Renal cortex interstitium (tissue), 15 donors: ENCODE measurements at places on chromosomes 12 and 14. TPM values are rescaled to one million over a fixed set of nuclear protein-coding genes. Genes with fewer than 3 reads are reported as not detected.

DNA sequence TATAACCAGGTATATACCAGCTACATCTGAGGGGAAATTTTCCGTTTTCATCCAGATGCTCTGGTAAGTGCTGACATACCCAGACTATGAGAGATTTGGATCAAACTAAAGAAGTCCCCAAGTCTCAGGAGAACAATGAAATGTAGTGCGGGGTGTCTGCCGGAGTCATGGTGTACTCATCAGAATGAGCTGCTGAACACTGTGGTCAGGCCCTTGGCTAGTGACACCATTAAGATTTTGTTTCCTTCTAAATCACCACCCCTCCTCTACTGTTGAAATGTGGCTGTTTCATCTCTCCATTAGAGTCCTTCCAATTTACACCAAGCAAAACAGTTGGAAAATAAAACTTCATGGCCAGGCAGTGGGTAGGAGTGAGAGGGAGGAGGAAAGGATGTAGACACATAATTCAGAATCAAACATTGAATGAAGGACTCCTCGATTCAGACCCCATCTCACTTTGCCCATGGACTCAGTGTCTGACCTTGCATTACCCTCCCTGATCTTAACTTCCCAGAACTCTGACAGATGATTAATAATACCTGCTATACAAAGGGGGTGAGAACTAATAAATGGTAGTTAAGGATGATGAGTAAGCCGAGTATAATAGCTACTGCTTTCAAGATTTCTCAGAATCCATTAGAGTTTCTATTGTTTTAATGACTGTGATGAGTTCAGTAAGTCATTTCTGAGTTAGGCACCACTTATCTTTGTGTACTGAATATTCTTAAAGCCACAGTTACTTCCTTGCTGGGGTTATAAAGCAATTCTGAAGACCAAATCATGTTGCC is 127.4 kb downstream of the CRADD start:
- no peak for DNase-seq

- DNase-seq: no peak
These were observed 87.6 kb upstream of the HIF1A start for GRCh38 chr14:61607570-61608244.

DNA sequence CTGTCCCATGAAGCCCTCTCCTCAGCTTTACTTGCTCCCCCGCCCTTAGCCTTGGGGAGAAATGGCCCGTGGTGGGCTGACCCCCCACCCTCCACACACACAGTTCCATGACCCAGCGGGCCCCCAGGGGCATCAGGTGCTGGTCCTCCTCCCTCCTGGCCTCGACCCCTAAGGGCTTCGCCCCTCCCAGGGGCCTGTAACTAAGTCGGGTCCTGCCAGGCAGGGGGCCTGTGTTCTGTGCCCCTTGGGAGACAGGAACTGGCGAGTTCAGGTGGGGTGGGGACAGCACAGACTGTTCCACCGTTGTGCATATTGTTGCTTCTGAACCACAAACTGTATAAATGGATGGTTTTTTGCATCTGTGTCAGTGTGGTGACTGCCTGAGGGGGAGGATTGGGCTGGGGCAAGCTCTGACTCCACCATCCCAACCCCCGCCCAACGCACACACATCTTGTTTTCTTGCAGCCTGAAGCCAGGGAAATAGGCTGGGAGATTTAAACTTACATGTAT is 8.8 kb downstream of the TAMALIN start:
- no peak for DNase-seq

NUP107 gene
- polyA plus RNA-seq: 88.5 TPM

DNA sequence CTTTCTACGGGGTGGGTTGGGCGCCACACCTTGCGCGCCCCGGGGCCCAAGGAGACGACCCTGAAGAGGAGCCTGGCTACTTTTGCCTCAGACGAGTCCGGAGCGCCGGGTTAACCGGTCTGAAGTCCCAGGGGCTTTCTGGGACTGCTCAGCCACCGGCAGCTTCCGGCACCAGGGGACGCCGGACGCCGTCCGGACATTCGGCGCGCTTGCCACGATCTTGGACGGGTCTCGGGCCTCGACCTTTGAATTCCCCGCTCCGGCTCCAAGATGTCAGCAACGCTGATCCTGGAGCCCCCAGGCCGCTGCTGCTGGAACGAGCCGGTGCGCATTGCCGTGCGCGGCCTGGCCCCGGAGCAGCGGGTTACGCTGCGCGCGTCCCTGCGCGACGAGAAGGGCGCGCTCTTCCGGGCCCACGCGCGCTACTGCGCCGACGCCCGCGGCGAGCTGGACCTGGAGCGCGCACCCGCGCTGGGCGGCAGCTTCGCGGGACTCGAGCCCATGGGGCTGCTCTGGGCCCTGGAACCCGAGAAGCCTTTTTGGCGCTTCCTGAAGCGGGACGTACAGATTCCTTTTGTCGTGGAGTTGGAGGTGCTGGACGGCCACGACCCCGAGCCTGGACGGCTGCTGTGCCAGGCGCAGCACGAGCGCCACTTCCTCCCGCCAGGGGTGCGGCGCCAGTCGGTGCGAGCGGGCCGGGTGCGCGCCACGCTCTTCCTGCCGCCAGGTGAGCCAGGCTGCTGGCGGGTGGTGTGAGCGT is at the start of gene ACOT4:
Gene ACOT4, plus strand, starts transcription at position 184 of the 760 bp plus-strand sequence. Its CDS starts 87 bp downstream, at position 271.
- peak; percentile 44 for DNase-seq

DNA sequence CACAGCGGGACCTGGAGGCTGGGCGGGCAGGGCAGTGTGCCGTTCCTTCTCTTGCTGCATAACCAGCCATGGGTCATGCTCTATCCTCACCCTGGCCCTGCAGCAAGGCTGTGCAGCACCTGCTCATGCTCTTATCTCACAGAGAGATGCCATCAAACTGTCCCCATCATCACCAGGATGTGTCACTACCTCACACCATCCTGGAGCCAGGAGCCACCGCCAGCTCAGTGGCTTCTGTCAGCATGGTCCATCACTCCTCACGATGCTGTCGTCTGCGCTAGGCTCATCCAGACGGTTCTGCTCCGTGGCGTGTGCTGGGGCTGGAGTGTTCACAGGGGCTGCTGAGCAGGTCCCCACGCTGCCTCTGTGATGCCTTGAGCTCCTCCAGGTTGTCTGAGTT is 77.2 kb upstream of the DYNC1H1 start:
- no peak for DNase-seq

DNA sequence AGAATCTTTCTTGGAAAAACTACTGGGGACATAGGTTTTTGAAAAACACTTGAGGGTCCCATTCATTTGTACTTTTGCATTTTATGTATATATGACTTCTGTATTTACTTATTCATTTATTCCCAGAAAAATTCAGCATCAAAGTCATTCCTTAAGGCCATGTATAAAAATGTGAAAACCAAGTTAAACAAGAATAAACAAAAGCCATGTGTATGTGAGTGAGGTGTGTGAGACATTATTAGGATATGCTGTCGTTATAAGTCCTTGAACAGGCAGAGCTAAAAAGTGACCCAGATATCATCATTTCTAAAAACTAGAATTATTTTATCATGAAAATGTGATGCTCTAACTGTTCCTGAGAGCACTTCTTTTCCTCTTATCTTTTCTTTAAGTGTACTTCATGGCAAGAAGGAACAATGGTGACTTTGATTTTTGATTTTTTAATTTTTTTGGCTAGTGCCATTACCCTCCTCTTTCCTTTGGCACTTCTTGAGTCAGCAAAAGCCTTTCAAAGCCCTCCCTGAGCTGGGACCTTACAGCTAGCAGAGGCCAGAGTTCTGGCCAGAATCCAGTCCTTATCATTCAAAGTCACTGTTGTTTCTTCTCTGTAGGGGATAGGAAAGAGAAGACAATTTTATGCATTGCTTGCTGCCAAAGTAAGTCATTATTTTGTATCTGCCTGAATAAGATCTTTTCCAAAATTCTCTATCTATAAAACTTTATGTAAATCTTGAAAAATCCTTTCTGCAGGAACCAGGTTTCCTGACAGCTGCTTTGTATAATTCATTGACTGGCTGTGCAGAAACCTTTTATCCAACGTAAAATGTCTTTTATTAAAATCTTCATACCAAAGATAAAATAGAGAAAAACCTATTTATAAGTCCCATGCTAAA is 419.7 kb upstream of the PRICKLE1 start:
- no peak for DNase-seq

DNA sequence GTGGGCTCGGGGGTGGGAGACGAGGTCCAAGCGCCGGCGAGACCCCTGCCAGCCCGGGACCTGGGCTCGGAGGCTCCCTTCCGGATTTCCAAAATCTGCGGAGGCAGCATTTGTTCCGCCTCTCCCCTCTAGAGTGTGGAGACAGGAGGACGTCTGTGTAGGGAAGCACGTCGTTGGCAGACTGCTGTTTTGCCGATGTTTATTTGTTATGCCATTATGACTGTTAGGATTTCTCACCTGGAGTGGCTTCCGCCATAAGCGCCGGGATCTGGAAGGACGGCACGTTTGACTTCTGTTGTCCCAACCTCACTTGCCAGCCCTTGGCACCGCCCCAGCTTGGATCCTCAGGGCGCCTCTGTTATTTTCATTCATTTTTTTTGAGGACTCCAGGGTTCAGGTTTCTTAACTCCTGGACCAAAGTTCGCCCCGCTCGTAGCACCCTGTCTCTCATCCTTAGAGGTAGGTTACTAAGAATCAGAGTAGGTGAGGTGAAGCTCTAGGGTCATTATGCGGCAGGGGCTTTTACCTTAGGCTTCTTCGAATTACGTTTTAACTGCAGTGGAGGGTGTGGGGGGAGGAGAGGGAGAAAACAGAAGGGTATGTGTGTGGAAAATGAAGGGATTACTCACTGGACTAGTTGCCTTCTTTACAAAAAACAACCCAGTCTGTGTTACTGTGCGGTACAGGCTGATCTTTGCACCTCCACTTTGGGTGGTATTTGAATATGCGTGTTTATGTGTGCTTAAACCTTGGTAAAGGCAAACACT is 547 bp upstream of the PYGL start:
- no peak for DNase-seq

GRCh38 chr12:113247123-113248050 is 26.1 kb downstream of the TPCN1 start:
- DNase-seq: no peak

GRCh38 chr12:108332791-108333382 is 6.2 kb downstream of the CMKLR1 start:
- no peak for DNase-seq

GRCh38 chr12:78562368-78563205 is 302.0 kb upstream of the SYT1 start:
- no peak for DNase-seq

STAT6 gene
- 138 TPM for polyA plus RNA-seq

GRCh38 chr14:43116341-43116740 is 1390.7 kb downstream of the FSCB start:
- DNase-seq: no peak
